ENCODE measurements at places on chromosomes 7 and 10.

DNA sequence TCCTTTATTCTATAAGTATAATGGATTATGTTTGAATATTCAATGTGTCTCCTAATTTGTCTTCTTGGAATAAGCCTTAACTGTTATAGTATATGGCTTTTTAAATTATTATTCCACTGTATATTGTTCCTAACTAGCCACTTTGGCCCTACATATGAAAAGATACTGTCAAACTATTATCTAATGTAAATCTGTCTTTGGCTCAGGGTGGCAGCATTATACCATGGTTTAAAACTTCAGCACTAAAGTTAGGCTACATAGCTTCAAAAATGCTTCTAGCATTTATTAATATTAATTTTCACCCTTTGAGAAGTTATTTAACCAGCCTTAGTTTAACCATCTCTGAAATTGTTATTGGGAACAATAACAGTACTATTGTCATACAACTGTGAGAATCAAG, 543.1 kb upstream of the MBL2 start:
- DNase-seq, result no peak

- DNase-seq, result no peak
These were observed 90.7 kb upstream of the NAMPT start for GRCh38 chr7:106375499-106375898.

- DNase-seq, result no peak
These were observed 182.9 kb downstream of the SORCS1 start for GRCh38 chr10:106981452-106982075.

DNA sequence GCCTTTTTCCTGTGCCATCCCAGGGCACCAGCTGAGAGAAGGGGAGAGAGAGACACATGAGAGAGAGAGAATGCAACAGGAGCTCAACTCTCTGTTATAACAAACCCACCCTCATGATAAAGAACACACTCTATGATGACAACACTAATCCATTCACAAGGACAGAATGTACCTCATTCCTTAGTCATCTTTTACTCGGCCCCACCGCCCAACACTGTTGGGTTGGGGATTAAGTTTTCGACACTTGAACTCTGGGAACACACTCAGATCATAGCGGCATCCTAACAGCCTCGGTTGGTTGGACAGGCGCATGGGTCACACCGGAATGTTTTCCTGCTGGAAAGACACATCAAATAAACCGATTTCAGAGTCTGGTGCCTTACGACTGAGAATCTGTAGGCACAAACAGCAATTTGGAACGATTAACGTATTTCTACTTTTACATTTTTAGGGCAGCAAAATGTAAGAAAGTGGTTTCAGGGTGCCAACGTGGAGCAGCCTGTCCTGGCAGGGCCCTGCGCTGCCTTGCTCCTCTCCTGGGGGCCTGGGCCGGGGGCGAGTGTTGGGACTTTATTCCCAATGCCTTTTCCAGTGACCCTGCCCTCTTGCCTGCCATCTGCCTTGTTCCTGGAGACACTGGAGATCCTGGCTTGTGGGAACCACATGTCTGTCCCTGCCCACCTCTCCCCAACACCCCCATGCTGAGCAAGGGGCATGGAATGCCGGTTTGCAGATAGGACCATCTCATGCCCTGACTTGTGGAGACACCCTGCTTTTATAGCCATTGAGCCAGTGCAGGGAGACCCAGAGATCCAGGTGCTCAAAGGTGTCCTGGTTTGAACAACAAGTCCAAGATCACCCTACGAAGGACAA, 287.0 kb downstream of the TCERG1L start:
- no peak for DNase-seq

GRCh38 chr7:80954191-80954590, 35.3 kb upstream of the SEMA3C start:
- DNase-seq, result no peak

DNA sequence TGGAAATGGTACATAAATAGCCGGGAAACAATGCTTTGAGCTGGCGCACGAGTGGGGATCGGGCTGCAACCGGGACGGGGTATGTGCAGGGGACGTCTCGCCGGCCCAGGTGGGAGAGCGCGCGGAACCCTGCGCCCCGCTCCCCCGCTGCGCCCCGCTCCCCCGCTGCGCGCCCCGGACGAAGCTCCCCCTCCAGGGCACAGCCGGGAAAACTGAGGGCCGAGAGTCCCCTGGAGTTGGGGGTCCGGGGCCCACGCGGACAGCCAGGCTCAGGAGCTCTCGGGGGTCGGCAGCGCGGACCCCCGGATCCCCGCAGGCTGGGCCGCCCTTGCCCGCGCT, 514 bp downstream of the RADIL start:
- no peak for DNase-seq

DNA sequence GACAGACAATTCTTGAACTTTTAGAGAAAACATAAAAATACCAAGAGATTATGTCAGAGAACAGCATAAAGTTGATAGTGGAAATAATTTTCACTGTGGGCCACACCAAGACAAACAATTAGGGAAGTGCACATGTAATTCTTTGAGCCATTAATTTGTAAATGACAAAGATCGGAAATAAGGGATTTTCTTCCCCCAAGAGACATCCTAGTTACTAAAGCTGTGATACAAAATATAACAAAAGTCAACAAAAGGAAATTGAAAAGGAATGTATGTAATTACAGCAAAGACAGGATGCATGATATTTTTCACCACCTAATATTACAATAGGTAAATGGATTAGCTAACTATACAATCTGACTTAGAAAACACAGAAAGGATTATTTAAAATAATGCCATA, 12.4 kb upstream of the LRRC72 start:
- DNase-seq, result no peak

DNA sequence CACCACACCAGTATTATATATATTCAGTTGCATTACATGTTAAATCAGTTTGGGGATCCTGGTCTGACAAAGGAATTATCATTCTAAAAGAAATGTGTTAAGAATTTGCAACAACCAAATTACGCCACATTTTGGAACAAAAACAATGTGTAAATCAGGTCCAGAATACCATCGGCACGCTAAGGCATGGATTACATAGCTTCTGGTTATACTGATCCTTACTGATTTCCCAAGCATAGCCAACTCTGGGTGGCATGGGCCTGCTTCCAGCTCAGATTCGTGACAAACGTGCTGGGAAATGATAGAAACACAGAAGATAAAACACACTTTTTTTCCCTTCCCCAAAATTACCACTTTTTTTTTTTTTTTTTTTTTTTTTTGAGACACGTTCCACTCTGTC, 660.0 kb downstream of the SORCS1 start:
- DNase-seq, result no peak

- no peak for DNase-seq
These were observed 361.0 kb downstream of the FRMD4A start for GRCh38 chr10:13969792-13970140.

DNA sequence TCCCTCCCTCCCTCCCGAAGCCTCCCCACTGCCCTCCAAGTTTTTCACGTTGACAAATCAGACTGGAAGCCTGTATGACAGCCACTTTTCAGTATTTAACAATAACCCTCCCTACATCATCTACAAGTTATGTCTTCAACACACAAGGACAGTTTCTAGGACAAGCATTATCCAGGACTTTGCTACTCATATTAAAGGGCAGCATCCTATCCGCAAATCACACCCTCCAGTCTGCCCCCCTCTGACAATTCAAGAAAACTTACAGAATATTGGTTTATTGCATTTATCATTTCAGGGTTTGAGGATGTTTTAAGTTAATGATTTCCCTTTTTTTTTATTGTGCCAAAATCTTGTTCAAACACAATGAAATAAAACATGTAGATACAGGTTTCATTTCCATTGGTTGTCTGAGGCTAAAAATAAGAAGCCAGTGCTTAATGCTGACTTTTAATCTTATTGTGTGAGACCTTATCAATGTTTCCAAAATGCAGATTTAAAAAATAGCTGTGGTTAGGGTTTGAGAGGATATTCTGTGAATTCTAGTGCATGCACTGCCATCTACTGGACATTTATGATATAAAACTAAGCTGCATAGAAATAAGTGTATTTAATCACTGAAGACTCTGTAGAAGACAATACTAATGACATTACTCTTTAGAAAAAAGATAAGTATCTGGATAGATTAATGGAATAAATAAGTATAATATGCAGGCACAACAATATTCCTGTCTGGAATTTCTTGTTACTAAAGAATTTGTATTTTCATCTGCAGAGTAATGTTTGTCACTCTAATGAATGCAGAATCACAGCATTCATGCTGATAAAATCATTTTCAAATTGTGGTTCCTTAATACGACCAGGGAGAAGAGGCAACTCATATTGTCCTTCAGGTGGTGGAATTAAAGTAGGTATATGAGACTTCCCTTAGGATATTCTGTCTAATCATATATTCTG, 64.1 kb downstream of the CAV1 start:
- no peak for DNase-seq

DNA sequence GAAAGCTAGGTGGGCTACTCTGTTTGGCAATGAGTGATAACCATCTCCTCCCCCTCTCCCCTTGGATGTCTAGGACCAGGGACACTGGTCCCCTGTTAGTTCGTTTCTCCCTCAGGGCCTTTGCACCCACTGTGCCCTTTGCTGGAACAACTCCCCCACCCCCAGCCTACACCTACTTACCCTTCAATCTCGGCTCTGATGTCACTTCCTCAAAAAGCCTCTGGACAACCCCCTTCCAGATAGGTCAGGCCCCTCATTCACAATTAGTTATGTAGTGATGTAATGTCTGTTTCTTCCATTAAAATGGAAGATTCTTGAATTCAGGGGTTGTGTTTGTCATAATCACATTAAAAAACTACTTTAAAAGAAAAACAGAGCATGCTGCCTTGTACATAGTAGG, 152.9 kb downstream of the SNX10 start:
- no peak for DNase-seq

DNA sequence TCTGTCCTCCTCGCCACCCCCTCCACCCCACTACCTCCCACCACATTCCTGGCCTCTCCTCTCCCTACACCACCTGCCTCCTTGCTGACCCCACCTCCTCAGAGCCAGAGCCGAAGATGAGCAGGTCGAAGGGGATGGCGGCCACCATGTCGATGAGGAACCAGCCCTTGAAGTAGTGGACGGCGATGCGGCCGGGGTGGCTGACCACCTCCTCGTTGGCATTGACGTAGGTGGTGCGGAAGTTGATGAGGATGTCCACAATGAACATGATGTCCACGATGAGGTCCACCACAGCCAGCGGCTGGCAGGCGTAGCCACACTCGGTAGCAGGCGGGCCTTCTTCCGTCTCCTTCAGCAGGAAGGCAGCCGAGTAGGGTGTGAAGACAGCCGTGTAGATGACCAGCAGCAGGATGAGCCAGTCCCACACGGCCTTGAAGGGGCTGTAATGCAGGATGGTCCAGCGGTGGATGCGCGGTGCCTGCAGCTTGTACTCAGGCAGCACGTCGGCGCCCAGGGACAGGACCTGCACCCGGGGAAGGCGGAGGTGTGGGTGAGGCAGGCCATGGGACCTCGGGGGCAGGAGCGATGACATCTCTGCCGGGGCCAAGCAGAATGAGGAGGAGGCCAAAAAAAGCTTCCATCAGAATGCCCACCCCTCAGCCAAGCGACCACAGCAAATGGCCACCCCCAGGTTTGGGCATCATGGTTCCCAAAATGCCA, 25.6 kb downstream of the KCNH2 start:
- DNase-seq, result no peak

DNA sequence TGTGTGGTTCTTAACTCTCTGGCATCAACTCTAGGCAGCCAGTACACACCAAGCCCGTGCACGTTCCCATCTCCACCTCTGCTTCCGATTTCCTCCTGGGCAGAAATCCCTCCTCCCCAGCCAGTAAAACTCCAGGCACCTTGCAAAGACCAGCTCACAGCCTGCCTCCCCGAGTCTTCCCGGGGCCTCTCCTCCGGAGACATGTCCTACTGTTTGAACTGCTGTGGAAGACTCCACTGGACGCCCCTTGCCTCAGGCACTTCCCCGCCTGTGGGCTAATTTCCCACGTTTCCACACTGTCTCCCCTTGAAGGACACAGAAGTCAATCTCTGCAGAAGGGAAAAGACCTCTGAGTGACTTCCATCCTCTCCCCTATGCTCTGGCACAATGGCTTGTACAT, 210.7 kb upstream of the FRMD4A start:
- DNase-seq, result no peak

GRCh38 chr7:33336820-33337219, 207.5 kb downstream of the BBS9 start:
- DNase-seq, result no peak

GRCh38 chr10:86400705-86401587, 34.4 kb upstream of the GRID1 start:
- DNase-seq, result peak; percentile 84

DNA sequence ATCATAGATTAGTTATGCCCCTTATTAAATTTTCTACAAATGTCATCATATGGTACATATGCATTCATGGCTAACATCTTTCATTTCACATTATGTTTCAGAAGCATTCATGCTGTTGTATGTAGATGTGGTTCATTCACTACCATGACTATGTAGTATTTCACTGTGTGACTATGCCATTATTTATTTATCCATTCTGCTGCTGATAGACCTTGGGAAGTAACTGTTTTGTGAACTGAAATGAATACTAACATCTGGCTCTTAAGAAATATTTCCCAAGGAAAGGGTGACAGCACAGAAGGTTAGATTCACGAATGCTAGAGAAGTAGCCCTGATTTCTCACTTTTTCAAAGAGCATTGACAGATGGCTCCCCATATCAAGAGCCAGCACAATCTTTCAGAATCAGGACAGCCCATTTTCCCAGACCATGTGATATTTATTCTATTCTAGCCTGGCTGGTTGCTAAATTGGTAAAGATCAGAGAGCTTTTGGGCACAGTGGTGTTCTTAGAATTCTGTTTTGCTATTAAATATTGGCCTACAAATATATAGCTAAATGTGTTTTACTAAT, 157.4 kb downstream of the DYNC1I1 start:
- no peak for DNase-seq

DNA sequence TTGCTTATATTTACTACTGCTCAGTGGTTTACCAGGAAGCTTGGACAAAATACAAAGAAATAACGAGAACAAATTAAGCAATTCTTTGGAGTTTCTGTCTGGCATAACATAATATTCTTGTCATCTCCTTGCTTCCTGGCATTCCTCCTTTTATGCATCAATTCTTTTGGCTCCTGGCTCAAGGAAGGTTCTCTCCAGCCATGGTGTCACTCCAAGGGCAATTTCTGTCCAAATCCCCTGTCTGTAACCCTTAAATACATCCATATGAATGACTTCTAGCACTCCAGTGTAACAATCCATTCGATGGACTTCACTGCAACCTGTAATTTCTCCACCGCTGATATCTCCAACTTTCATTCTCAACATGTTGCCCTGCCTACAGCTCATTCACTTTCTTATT, 617.7 kb upstream of the ANKRD30A start:
- DNase-seq, result no peak

GRCh38 chr10:23341004-23341403, 3.6 kb downstream of the C10orf67 start:
- DNase-seq, result no peak

- DNase-seq, result no peak
These were observed 64.2 kb downstream of the CFAP46 start for GRCh38 chr10:132878091-132878729.

GRCh38 chr7:149819961-149820340, 18.2 kb upstream of the ZNF862 start:
- no peak for DNase-seq

DNA sequence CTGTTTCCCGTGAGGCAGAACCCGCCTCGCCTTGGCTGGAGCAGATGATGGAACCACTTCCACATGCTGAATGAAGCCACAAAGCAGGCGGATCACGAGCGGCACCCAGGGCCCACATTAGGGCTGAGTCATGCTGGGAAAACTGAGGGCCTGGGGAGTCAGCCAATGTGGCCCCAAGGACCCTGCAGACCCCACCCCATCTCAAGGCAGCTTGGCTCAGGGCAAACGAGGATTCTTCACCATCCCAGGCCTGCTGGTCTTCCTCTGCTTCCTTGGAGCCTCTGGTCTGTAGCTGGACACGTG, 488.0 kb downstream of the DNAJB6 start:
- DNase-seq, result no peak

- no peak for DNase-seq
These were observed 72.3 kb upstream of the YAE1 start for GRCh38 chr7:39493934-39494333.
